ENCODE measurements at places on chromosomes 7 and 10.

- no peak for DNase-seq
These were observed 8.9 kb downstream of the SDK1 start for GRCh38 chr7:3309956-3310355.

DNA sequence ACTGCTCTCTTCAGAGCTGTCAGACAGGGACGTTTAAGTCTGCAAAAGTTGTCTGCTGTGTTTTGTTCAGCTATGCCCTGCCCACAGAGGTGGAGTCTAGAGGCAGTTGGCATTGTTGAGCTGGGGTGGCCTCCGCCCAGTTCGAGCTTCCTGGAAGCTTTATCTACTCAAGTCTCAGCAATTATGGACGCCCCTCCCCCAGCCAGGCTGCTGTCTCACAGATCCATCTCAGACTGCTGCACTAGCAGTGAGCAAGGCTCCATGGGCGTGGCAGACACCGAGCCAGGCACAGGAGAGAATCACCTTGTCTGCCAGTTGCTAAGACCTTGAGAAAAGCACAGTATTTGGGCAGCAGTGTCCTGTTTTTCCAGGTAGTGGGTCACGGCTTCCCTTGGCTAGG is 98.1 kb downstream of the SDHAF3 start:
- DNase-seq, result no peak

- no peak for DNase-seq
These were observed 805 bp downstream of the ZNF736 start for GRCh38 chr7:64314566-64314965.

DNA sequence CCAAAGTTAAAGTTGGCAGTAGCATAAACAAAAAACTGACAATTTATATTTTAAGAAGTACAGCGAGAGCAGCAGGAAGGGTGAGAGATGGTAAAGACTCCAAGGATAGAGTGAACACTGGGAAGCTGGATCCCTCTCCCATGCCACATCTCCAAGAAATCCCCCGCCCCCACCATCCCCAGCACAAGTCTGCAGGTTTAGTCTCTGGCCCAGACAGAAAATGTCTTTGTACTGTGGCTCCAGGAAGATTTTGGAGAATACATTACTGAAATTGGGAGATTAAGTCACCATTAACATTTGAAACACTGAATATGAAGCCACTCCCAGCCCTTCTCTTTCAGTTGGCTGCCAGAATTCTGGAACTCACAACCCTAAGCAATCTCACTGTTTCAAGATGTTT is 140.3 kb downstream of the MACC1 start:
- no peak for DNase-seq

Measured in NCI-H524 (cell line).